ENCODE measurements at places on chromosomes 7 and 10. TPM values are rescaled to one million over a fixed set of nuclear protein-coding genes. Genes with fewer than 3 reads are reported as not detected.

The INHBA gene
- total RNA-seq, result 5.5 TPM

The PHTF2 gene
- total RNA-seq, result 17.4 TPM

The MAT1A gene
- total RNA-seq, result not detected

The TMEM236 gene
- total RNA-seq, result 1.8 TPM

The PCGF5 gene
- 49.6 TPM for total RNA-seq

The MALRD1 gene
- 2.1 TPM for total RNA-seq

The BLNK gene
- total RNA-seq, result 2.2 TPM

The PKD2L1 gene
- not detected for total RNA-seq

The GDF2 gene
- not detected for total RNA-seq

DNA sequence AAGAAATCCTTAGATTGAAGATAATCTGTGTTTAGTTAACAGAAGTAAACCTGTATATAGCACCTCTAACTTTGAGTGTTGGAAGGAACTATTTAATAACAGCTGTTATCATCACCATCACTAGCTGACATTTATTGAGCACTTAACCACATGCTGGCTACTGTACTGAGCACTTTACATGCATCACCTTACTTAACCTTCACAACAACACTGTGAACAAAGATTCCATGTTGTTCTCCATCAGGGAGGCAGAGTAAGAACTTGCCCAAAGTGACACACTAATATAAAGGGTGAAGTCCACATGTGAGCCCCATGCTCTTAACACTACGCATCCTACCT is 182.2 kb downstream of the ST7 start:
- no peak for DNase-seq

DNA sequence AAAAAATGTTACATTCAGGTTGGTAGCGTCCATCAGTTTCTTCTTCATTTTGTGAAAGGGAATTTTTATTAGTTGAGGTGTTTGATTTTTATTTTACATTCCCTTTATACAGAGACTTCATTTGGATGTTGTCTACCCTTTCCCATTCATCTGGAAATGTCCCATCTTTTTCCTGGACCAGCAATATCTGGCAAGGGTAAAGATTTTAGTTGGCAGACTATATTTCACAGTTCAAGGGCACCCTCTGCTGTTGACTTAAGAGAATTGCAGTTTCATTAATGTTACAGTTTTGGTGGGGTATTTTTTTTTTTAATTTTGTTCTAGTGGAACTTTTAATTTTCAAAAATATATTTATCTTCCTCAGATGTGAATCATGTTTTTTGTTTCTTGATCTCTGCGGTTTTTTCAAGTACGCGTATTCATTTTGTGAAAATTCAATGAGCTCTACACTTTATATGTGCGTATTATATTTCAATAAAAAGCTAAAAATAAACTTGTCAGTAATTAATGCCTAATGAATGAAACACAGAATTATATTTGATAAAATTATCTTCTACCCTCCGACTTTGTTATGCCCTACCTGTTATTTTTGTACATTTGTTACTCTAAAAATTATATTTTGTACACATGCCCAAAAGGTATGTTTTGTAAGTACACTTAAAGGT is 97.9 kb upstream of the KLF14 start:
- no peak for DNase-seq

- DNase-seq, result peak; percentile 50
Measured at GRCh38 chr10:71982269-71983178, 18.3 kb downstream of the CHST3 start.

DNA sequence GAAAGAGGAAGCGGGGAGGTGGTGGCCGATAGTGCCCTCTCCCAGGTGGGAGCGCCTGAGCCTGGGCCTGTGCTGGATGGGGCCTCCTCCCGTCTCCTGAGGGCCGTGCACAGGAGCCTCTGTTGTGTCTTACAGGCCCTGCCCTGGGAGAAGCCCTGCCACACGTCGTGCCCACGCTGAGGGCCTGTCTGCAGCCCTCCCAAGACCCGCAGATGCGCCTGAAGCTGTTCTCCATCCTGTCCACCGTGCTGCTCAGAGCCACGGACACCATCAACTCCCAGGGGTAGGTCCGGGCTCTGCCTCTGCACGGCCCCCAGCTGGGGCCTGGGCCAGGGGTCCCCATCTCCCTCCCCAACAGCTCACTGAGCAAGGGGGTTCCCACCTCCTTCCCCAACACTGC is 43.3 kb upstream of the PRKAR1B start:
- DNase-seq, result no peak

DNA sequence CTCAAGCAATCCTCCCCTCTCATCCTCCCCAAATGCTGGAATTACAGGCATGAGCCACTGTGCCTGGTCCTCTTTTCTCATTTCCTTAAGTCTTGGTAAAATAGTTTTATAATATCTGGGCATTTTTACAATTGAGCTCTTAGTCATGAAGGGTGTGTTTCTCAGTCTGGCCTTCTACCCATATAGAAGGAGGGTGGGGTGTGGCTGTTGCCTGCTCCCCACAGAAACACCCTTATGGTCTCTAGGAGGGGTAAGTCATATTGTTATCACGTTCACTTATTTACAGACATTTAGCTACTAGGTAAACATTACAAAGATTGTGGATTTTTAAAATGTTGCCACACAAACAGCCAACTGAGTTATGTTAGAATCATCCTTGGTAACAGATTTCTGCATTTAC is 6.7 kb upstream of the OTUD1 start:
- DNase-seq, result no peak

DNA sequence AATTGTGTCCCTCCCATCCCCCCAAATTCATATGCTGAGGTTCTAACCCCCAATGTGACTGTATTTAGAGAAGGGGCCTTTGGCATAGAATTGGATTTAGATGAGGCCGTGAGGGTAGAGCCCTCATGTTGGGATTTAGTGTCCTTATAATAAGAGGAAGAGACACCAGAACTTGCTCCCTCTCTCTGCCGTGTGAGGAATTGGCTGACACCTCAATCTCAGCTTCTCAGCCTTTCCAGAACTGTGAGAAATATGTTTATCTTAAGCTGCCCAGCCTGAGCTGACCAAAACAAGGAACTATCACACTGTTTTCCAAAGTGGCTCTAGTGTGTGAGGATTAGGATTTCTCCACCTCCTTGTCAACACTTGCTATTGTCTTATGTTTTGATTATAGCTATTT is 400.0 kb upstream of the FZD8 start:
- DNase-seq, result no peak

- no peak for DNase-seq
Measured at GRCh38 chr10:35003906-35004305, 86.2 kb downstream of the CUL2 start.

- no peak for DNase-seq
Measured at GRCh38 chr10:29254123-29255046, 34.5 kb upstream of the LYZL1 start.

- DNase-seq, result peak; percentile 42
Measured at GRCh38 chr10:132105302-132105995, 39.7 kb downstream of the JAKMIP3 start.

GRCh38 chr10:17685233-17685840 is 41.4 kb downstream of the STAM start:
- no peak for DNase-seq

- DNase-seq, result peak; percentile 64
Measured at GRCh38 chr7:45146531-45147379, 10.8 kb upstream of the RAMP3 start.

- DNase-seq, result peak; percentile 48
Measured at GRCh38 chr10:86300931-86301830, 65.4 kb downstream of the GRID1 start.

DNA sequence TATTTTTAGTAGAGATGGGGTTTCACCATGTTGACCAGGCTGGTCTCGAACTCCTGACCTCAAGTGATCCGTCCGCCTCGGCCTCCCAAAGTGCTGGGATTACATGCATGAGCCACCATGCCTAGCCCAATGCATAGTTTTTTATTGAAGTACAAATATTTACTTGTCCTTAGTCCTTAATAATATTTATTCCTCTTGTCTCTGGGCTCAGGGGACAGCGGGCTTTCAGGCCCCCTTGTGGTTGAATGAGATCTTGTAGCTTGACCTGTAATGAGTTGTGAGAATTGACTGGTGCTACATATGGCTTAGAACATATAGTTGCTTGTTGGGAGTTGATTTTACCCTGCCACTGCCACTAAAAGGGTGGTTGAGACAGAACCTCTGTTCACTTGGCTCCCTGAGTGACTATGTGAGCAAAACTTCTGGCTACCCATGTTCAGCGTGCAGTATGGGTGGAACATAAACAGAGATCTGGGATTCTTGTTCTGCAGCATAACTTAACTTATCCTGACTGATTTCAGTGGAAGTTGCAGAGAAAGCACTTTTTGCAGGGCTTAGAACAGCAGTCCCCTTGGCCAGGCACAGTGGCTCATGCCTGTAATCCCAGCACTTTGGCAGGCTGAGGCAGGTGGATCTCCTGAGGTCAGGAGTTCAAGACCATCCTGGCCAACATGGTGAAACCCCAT is 14.9 kb downstream of the CCL26 start:
- DNase-seq, result no peak

DNA sequence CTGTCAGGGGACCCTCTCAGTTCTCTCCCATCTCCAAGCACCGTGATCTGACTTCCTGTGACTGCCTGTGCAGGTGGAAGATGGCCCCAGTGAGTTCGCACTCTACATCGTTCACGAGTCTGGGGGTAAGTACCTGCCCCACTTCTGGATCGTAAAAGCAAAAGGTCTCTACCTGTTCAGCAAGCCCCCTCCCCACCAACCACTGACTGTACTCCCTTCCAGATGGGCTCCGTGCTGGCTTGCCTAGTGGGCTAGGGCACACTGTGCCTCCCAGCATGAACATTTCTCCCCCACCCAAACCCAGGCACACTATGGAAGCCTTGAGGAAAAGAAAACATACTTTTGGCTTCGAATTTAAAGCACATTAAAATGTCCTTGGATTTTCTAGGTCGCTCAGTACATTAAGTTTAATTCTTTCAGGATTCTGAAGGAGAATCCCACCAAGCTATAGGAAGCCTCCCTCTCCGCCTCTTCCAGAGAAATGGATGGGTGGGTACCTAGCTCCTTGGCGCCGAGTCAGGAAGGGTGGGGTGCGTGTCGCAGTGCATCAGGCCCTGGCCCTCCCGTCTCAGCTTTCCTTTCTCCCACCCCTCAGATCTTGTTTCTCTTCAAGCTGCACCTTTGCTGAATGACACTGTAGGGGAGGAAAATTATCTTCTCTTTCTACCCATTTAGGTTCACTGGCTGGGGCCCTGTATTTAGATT is 11.0 kb upstream of the ZNF22 start:
- peak; percentile 55 for DNase-seq

DNA sequence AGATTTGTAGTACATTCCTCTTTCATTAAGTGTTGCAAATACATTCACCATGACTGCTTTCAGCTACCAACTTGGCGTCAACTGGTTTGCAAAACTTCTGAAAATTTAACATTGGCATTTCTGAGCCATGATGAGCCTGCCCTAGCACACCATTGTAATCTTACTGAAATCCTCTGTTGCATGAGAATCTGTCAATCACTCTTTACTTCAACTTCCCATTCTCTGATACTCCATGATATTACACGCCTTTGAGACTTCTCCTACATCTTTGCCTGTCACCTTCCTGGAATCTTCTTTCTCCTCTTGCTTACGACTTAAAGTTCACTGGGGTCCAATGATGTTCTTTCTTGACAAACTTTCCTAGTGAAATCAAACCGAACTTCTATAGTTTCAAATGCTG is 32.2 kb downstream of the EBLN1 start:
- DNase-seq, result no peak

GRCh38 chr7:77239471-77239870 is 39.9 kb upstream of the FGL2 start:
- no peak for DNase-seq

DNA sequence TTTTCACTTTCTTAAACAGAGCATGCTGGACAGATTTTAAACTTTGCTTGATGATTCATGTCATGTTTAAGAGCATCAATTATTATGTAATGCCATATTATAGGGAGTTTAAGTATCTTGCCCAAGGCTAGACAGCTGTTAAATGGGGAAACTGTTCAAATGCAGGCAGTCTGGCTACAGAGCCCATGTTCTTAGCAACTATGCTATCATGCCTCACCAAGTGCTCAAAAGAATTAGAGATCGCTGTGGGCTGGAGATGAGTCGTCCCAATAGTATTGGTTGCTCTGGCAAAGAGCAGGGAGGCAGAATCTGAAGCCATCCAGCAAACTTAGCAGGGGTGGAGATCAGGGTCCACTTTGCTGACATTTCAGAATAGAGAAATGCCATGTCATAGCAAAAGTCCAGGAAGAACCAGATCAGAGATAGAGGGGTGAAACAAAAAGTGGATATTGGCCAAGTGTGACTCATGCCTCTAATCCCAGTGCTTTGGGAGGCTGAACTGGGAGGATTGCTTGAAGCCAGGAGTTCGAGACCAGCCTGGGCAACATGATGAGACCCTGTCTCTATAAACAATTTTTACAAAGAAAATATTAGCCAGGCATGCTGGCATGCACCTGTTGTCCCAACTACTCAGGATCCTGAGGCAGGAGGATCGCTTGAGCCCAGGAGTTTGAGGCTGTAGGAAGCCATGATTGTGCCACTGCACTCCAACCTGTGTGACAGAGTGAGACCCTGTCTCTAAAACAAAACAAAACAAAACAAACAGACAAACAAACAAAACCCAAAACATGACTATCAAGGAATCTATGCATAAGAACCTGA is 57.8 kb downstream of the BAMBI start:
- DNase-seq, result no peak

DNA sequence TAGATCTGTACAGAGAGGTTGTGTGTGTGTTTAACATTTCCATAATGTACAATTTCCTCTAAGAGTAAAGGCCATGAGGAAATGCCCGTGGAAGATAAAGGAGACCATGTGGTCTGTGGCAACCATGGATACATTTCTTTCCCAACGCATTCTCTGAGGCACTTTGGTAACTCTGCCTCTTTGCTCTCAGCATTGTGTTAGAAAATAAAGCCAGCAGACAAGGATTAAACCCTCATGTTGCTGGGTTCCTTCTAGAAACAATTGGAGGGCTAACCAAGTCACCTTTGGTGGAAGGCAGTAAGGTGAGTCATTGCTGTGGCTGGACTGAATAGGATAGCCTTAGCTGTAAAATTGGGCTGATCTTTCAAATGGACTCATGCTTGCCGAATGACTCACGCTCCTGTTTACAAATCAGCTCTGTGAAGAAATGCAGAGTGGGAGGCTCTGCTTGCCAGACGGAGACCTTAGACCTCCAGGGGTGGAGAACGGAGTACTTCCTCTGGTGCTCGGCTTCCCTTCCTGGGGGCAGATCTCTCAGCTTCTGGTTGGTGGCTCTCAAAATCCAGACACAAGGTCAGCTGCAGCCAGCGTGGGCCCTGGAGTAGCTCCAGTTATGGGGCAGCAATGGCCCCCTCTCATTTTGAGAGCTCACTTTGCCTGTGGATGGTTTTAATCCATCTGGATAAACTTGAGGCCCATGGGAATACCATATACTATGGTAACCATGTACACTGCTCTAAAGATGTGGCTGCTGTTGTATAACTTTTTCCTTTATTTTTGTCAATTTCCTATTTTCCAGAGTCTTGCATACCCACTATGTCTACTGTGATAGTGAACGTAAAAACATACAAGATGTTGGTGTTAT is 137.3 kb downstream of the TCF7L2 start:
- DNase-seq, result peak; percentile 88

DNA sequence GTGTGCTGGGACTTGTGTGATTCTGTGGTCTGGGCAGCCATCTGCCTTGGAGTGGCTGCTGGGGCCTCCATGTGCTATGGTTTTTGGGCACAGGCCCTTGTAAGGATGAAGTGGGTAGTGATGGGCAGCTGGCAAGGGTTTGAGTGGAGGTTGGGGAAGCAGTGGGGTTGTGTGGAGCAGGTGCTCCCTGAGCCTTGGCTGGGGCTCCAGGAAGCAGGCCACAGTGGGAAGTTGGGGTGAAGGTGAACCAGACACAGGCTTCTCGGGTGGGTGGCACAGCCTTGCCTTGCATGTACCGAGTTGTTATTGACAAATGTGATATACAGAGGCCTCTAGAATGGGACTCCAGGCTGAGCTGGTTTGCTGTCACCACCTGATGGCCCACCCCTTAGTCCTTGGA is 82.3 kb downstream of the ADCY1 start:
- no peak for DNase-seq

All from sigmoid colon (tissue), 7 donors.